ENCODE measurements at places on chromosomes 11 and 22.

GRCh38 chr11:75841739-75842138, 26.7 kb downstream of the UVRAG start:
- DNase-seq: no peak

DNA sequence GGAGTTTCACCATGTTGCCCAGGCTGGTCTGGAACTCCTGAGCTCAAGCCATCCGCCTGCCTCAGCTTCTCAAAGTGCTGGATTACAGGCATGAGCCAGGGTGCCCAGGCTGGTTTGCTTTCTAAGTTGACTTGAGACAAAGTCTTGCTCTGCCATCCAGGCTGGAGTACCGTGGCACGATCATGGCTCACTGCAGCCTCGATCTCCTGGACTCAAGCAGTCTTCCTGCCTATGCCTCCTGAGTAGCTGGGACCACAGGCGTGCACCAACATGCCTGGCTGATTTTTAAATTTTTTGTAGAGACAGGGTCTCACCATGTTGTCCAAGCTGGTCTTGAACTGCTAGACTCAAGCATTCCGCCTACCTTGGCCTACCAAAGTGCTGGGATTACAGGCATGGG, 31.0 kb downstream of the SNU13 start:
- DNase-seq: no peak

DNA sequence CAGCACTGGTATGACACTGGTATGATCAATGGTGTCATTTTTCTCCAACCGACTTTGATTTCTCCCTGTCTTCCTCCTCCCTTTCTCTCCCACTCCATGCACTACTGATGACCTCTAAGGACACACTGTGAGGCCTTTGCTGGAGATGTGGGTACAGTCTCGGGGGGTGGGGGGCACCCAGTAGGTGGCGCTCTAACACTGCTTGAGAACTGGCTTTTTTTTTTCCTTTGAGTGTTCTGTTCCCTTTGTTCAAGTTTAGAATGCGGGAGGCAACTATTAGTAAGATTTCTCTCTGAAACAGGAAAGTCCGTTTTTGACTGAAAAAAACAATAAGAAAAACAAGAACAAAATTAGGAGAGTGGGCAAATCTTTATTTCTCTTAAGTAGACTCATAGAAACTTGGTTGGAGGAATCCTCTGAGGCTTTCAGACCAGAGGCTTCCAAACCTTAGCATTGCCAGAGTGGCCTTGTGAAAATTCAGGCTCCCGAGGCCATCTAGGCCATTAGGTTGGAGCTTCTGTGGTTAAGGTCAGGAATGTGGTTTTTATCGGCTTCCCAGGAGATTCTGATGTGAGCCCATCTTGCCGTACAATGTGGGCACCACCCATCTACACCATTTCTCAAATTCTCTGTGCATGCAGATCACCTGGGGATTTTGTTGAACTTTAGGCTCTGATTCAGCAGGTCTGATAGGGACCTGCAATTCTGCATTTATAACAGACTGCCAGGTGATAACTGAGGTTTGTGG, 43.2 kb downstream of the PANX1 start:
- DNase-seq: no peak

GRCh38 chr11:76598426-76598839, 72.1 kb downstream of the LRRC32 start:
- no peak for DNase-seq

DNA sequence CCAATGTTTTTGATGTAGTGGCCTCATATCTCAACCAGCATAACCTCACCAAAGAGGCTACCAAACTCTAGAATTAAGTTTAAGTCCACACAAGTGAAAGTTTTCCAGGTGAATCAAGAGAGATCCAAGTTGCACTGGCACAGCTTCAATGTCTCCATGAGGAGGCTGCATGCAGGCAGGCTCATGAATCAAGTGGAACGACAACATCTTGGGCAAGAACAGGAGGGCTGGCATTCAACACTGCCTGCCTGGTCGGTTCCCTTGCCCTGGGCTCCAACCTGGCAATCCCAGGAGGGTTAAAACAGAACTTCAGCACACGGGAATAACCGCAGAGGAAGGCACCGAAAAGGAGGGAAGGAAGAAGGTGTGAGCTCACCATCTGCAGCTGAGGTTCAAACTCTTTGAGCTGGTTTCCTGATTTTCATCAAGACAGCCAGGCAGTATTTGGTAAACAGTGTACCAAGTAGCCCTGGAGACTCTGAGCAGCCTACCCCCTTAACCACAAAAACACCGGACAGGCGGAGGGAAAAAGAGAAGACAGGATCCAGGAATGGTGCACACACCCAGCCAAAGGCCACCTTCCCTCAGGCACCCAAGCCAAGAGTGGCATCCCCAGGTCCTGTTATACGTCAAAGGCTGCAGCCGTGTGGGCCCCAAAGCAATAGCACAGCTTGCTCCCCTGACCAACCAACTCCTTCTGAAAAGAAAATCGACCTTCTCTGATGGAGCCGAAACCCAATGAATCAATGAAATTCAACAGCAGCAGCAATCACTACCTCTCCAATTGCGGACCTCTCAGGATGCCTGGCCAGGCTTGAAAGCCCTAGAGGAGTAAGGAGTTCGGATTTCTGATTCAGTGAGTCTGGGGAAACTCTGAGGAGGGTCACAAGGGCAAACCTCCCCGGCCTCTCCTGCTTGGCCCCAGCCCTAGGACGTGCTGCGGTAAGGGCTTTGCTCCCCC, 1.3 kb downstream of the PACSIN2 start:
- DNase-seq: no peak

DNA sequence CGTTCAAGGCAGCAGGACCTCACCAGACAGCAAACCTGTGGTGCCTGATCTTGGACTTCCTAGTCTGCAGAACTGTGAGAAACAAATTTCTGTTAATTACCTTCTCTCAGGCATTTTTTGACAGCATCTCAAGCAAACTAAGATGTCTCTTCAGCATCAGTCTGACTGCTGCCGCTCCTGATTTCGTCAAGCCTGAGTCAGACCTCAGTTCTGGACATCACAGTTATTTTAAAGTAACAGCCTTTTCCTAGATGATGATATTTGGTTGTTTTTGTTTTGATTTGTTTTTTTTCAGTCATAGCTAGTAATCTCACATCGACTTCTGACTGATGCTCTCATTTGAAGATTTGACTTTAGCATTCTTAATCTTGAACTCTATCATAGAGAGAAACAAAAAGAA, 71.9 kb downstream of the BLID start:
- DNase-seq: no peak

GRCh38 chr22:27686534-27686933, 115.0 kb downstream of the MN1 start:
- no peak for DNase-seq

DNA sequence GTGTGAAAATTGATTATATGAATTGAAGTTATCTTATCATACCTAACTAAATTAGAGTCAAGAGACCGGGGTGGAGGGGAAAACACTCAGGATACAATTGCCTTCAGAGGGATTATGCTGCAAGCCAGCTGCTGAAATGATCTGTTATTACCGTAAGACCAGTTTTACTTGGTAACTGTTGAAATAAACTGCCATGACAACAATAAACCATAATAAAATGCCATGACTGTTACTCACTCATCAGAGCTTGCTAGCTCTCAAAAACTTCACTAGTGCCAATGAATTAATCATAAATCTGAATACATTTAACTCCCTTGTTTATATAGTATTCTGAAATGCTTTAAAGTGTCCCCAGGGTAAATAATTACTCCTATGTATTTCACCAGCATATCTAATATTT, 68.2 kb downstream of the CASP12 start:
- DNase-seq: no peak

- DNase-seq: no peak
Measured at GRCh38 chr11:25562417-25562816, 769.5 kb upstream of the ANO3 start.

- no peak for DNase-seq
Measured at GRCh38 chr22:48558016-48558415, 1269.7 kb downstream of the BRD1 start.

- DNase-seq: no peak
Measured at GRCh38 chr22:36384766-36385481, 2.8 kb downstream of the MYH9 start.

DNA sequence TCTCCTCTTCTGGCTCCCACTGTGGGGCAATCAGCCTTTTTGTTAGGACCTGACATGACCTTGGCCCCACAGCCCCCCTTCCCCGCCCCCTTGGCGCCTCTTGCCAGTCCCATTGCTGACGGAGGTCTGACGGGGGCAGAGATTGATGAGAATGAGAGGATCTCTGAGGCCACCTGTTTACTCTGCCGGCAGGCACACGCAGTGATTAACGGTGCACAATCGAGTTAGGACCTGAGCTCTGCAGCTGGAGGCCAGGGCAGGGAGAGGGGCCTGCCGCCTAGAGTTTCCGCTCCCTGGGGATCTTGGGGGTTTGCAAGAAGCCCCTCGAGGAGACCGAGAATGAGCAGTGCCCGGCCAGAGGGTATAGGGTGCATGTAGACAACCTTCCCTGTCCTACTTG, 6.8 kb upstream of the CHRM1 start:
- no peak for DNase-seq

GRCh38 chr22:44332946-44333345, 20.2 kb upstream of the SHISAL1 start:
- no peak for DNase-seq

- no peak for DNase-seq
Measured at GRCh38 chr22:37618072-37618656, 9.5 kb downstream of the GGA1 start.

DNA sequence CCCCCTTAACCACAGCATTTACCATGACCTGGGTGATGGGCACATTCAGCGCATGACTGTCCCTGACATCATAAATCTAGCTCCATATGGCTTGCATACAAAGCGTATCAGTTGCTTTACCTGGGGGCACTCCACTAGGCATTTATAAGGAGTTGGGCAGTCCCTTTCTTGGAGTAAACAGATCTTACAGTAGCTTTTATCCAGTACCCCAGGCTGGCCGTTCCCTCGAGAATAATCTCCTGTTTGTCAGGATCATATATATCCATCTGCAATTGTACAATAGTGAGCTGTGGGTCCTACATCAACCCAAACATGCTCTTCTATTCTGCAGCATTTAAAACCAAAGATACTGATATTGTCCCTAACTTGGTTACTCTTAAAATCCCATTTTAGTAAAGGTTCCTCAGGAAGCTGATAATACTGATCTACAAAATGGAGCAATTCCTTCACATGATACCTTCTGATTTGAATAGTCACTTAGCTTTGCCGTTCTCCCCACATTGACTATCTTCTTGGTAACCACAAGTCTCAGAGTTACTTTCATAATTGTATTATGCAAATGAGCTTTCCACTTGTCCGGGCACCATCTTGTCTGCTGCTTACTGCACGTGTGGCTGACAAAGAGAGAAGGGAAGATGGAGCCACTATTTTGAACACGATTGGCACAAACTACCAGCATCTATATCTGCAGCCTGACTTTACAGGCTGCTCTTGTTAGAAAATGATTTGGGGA, 205.0 kb downstream of the CWF19L2 start:
- no peak for DNase-seq

DNA sequence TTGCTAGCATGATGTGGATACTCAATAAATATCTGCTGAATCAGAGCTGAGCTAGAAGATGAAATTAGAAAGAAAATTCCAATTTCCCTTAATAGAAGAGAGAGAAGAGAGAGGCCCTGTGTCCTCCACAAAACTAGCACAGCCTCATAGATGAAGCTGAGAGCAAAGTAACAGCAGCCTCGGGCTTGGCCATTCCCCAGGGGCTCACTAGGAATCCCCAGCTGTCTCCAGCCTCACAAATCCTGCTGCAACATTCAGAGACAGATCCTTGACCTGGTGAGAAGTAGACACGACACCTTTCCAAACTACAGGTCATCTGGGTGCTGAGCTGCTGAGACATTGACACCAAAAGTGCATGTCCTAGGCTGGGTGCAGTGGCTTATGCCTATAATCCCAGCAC, 26.1 kb upstream of the IRAG1 start:
- DNase-seq: no peak

DNA sequence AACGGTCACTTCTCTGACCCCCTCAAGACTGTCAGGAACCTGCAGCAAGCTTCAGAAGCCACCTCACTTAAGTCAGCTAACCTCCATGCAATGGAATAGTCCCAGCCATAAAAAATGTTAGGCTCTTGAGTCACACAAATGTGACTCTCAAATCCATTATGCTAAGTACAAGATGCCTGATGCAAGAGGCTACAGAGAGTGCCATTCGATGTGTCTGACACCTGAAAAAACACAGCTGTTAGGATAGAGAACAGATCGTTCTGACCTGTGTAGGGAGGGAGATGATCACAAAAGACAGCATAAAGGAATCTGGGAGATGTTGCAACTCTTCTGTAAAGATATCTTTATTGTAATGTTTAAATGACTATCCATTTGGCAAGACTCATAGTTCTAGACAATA, 712.4 kb downstream of the TBC1D22A start:
- no peak for DNase-seq

- DNase-seq: no peak
Measured at GRCh38 chr11:92269021-92269420, 44.4 kb downstream of the FAT3 start.

- DNase-seq: no peak
Measured at GRCh38 chr11:68855205-68855981, 13.7 kb upstream of the CPT1A start.

- no peak for DNase-seq
Measured at GRCh38 chr11:116263019-116263418, 509.8 kb downstream of the BUD13 start.

GRCh38 chr22:28521451-28521850, 158.2 kb downstream of the TTC28 start:
- DNase-seq: no peak

- no peak for DNase-seq
Measured at GRCh38 chr11:57214098-57214417, 23.0 kb downstream of the APLNR start.

DNA sequence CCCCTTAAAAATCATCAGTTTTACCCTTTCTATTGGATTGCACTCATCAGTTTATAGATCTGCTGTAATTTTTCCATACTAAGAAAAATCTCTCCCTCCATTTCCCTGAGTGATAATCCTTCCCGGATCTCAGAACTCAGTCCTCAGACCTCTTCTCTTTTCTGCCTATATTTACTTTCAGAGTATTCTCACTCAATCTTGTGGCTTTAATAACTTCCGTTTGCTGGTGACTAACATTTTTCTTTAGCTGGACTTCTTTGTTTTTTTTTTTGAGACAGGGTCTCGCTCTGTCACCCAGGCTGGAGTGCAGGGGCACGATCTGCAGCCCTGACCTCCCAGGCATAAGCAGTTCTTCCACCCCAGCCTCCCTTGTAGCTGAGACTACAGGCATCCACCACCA, 10.4 kb downstream of the ATXN10 start:
- no peak for DNase-seq

GRCh38 chr22:36417281-36417686, 29.5 kb upstream of the MYH9 start:
- DNase-seq: no peak

- no peak for DNase-seq
Measured at GRCh38 chr11:121543836-121544380, 91.1 kb upstream of the SORL1-AS1 start.

GRCh38 chr11:64185175-64185692, 737 bp upstream of the STIP1 start:
- no peak for DNase-seq

- no peak for DNase-seq
Measured at GRCh38 chr11:6892400-6892799, at the start of gene OR2D2. Gene OR2D2, minus strand, starts transcription at chr11:6892500. Its CDS starts 0 bp downstream, at chr11:6892500.

GRCh38 chr11:40403321-40403720, 1056.1 kb downstream of the LRRC4C start:
- no peak for DNase-seq

GRCh38 chr11:33258631-33259205, 1.5 kb downstream of the HIPK3 start:
- DNase-seq: no peak

GRCh38 chr11:126466236-126467045, 111.0 kb downstream of the ST3GAL4 start:
- no peak for DNase-seq

- no peak for DNase-seq
Measured at GRCh38 chr11:42772886-42773285, 538.9 kb upstream of the API5 start.

- DNase-seq: no peak
Measured at GRCh38 chr22:28783786-28784671, 11.5 kb downstream of the CCDC117 start.

Measured in T-helper 2 cell (primary cell).